ENCODE measurements at places on chromosomes 7 and 10. TPM values are rescaled to one million over a fixed set of nuclear protein-coding genes. Genes with fewer than 3 reads are reported as not detected.

The ASNS gene
- 156 TPM for total RNA-seq

DNA sequence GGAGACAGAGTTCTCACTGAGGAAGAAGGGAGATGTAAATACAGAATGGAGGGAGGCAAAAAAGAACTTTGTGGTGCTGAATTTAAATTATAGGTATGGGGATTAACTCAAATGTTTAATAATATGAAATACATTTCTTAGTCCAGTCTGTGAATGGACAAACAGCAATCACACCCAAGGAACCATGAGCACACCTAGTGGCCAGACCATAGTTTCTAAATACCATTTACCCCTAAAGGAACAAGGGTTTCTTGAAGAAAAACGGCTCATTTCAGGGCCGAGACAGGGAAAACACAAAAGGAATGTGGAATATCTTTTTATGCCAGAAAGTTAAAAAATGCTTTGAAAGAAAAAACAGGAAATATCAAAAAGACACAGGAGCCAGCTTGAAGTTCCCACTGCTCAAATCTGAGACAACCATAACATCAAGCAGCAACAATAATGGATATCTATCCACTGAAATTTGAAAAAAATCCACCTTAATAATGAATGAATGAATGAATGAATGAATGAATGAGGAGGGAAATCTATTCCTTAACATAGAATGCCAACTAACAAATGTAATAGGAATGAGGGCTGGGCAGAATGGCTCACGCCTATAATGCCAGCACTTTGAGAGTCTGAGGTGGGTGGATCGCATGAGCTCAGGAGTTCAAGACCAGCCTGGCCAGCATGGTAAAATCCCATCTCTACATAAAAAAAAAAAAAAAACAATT is 8.6 kb downstream of the IPMK start:
- DNase-seq = no peak

- no peak for DNase-seq
Measured at GRCh38 chr7:7707806-7708205, 10.6 kb downstream of the RPA3 start.

DNA sequence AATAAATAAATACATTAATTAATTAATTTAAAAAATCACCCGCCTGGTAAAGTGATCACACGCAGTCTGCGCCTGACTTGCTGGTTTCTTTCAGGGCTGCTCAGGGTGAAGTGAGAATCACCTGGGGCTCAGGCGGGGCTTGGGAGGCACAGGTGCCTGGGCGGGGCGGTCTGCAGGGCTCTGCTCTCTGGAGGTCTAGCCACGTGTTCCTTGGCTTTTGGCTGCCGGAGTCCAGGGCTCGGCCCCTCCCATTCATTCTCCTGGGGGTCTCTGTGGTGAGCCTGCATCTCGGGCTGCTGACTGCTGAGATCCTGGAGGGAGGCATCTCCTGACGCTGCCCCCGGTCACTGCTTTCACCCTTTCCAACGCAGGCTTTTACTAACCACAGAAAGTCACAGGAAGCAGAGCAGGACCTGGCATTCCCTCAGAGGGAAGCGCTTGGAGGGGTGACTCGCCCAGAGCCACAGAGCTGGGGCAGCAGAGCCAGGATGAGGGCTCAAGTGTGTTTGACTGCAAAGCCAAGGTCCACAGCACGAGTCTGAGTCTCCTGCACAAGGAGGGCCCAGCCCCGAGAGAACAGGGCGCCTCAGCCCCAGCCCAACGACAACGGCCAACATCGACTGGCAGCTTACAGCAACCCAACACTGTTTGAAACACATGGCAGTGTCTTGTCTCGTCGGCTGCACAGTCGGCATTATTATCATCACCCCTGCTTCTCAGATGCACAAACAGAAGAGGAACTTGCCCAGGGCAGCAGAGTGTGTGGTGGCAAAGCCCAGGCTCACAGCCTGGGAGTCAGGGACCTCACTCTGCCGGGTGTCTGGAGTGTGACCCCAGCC is 22.4 kb upstream of the MNX1 start:
- DNase-seq = no peak

- no peak for DNase-seq
Measured at GRCh38 chr10:77357611-77358310, 279.8 kb downstream of the KCNMA1 start.

DNA sequence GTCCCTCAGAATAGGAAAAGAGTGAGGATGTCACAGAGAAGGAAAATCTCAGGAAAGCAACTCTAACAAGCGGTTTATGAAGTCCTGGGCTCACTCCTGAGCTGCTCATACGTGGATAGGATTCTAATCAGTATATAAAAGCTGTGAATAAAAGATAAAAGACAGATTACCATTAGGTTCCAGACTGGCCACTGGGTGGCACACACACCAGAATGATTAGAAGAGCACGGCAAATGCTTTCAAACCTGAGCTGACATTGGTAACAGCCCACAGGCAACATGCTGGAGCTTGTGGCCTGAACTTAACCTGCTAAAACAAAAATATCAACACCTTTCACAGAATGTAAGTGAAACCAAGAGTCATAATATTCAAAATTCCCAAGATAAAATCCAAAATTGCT is 370.8 kb downstream of the GRID1 start:
- peak; percentile 9 for DNase-seq

All from activated naive CD4-positive, alpha-beta T cell treated with anti-CD3 and anti-CD28 coated beads, Interleukin-2, amount 50 U/mL, for 72 hours (primary cell).